ENCODE measurements at places on chromosomes 13 and 19. TPM values are rescaled to one million over a fixed set of nuclear protein-coding genes. Genes with fewer than 3 reads are reported as not detected.

Gene ZNF709
- 3.7 TPM for total RNA-seq

Gene VWA8
- 22.7 TPM for total RNA-seq

Gene PLEKHA4
- 20.8 TPM for total RNA-seq

Gene MAB21L1
- total RNA-seq, result 6.0 TPM

Gene ZNF726
- total RNA-seq, result 1.2 TPM
